ENCODE measurements at places on chromosomes 7 and 10.
A peak's percentile ranks its signal among the peaks of the same experiment; 100 is the strongest.

DNA sequence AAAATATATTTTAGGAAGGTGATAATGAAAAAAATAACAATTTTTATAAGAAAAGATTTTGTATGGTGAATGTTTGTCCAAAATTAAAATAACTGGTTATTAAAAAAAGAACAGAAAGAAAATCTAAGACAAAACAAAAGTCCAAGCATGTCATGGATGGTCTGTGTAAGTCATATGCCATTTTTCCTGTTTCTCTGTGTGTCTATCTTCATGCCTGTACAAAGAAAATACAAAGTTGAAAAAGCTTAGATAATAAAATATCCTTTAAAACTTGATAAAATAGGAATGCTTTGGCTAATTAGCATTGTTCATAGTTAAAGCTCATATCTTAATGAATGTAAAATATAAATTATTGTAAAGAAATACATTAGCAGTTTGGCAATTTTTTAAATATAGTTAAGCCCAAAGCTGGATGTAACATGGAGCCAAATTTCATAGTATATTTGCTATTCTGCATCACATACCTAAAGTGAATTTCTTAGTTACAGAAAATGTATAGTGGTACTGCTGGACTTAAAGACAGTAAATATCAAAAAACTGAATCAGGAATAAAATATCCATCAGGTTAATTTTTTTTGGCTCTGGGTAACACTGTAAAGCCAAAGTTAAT, 661.1 kb downstream of the PCDH15 start:
- no peak for DNase-seq

DNA sequence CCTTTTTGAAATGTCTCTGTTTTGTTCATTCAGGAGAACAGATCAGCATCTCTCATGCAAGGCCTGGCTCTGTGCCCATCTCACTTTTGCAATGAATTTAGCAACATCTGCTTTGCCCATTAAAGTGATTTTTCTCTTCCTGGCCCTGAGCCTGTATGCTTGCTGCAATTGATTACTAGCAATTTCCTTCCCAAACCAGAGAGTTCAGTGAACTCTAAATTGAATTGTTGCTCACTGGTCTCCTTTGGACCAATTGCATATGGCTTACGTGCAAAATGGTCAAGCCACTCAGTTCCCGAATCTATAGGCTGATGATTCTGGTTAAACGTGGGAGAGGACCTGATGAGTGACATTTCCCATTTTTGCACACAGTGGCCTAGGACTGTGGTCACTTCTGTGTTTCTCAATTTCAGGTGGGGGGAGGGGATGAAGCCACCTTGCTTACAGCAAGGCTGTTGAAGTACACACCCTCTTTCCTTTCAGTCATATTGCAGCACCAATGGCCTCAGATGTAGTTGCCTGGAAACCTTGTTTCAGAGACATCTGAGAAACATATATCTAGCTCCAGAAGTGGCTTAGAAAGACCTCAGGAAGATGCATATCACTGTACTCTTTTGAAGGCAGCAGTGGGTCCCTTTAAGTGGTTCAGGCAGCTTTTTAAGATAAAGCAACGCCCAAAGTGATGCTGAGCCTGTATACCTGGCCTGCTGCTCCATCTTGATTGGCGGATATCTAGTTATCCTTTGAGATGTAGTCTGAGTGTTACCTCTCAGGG, 201.4 kb downstream of the PTEN start:
- no peak for DNase-seq

DNA sequence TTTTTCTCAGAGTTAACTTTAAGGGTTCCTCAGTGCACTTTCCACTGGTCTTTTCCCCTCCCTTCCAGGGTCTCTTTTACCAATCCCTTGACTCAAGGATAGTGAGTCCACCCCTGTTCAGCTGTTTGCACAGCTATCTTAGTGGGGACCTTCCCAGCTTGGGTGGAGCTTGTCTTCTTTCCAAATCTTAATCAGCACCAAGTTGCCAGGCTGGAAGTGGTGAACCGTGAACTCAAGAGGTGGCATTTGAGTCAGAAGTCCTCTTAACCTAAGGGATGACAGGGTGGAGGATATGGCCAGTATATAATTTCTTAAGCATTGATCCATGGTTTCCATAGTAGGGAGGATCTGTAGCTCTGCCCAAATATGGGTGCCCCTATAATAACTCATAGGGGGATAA, 25.0 kb downstream of the MAPK8 start:
- no peak for DNase-seq

GRCh38 chr10:34102237-34102673, 712.8 kb downstream of the PARD3 start:
- no peak for DNase-seq

GRCh38 chr7:157585113-157585861, 248.5 kb downstream of the DNAJB6 start:
- DNase-seq, result no peak

DNA sequence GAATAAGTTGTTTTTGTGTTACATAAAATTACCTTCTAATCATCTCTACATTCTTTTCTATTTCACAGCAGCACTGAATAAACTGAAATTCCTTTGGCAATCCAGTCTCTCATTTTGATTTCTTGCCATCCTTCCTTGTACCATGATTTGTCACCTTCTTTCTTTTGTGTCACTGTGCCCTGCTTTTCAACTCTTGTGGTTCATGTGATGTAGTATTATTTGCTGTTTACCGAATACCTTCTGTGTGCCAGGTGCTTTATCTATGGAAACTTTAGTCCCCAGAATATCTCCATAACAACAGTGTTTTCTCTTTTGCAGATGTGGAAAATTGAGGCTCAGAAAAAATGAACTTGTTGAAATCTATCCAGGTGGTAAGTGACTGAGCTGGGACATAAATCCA, 220.3 kb downstream of the STK31 start:
- no peak for DNase-seq

- no peak for DNase-seq
These were observed 41.5 kb upstream of the NKX6-2 start for GRCh38 chr10:132827423-132827789.

DNA sequence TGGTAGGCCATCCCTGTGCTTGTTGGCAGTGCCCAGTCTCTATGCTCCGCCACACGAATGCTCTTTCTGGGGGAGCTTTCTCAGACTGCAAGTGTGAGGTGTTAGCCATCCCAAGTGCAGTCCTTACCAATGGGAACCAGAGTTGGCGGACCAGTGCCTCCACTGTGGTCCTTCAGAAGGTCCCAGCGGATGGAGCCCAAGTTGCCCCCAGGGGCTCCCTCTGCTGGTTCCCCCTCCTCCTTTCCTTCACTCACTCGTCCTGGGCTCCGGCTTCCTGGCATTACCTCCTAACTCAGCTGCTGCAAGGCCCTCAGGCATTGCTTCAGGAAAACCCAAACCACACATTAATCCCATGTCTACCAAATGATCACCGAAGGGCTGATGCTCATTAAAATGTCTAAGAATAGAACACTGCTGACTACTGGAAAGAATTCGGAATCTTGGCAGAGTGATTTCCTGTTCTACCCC, 139.8 kb downstream of the CUBN start:
- DNase-seq, result no peak

GRCh38 chr10:79090134-79090803, 21.5 kb downstream of the ZMIZ1 start:
- no peak for DNase-seq

DNA sequence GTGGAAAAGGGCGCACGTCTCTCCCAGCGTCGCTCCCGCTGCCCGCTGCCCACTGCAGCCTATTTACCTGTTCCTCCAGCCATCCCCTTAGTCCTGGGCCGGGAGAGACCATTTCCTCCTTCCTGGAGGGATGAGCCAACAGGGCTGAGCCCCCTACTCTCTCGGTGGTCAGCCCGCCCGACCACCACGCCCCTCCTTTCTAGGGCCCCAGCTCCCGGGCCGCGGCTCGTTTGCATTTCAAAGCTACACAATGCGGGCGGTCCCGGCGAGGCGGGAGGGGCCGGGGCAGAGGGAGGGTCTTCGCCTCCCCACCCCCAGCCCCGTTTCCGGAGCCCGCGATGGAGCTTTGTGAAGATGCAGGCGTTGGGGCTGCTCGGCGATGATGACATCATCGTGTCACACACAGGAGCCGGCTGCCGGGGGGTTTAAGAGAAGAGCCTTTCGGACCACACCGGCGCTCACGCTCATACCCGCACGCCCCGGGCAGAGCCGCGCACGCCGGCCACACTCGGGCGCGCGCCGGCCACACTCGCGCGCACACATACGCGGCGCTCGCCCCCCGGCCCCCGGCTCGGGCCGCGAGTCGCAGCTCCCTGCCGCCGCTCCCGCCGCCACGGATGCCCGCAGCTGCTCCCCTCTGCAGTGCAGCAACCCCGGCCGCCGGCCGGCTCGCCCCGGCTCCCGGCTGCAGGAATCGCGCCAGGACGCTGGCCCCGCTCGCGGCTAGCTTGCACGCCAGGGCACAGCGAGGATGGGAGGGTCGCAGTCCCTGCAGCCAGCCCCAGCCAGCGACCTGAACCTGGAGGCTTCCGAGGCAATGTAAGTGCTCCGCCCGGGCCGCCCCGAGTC, 107.7 kb upstream of the BTBD16 start:
- DNase-seq, result no peak

DNA sequence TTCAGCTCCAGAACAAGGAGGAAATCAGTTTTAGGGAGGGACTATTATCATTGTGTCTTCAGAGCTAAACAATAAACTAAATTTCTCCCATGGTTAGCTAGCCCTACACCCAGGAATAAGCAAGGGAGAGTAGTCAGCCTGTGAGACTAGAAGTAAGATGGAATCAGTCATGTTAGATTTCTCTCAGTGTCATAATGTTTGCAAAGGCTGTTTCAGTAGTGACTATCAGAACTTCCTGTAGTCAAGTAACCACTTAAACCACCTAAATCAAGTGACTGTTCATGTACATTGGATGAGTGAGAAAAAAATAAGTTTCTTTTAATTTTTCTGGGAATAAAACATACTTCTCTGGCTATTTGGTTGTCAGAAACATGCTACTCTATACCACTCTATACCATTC, 121.6 kb downstream of the KCND2 start:
- DNase-seq, result no peak

DNA sequence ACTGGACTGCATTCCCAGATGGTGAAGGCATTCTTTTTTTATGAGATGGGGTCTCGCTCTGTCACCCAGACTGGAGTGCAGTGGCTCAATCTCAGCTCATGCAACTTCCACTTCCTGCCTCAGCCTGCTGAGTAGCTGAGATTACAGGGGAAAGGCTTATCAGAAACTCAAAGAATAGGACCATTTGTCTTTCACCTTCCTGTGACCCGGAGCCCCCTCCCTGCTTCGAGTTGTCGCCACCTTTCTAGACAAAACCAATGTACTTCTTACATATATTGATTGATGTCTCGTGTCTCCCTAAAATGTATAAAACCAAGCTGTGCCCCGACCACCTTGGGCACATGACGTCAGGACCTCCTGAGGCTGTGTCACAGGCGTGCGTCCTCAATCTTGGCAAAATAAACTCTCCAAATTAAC, 1.8 kb upstream of the METTL27 start:
- no peak for DNase-seq

GRCh38 chr10:628386-629045, 61.0 kb downstream of the DIP2C start:
- DNase-seq, result no peak

- no peak for DNase-seq
These were observed 112.6 kb downstream of the SH3PXD2A start for GRCh38 chr10:103742824-103743223.

DNA sequence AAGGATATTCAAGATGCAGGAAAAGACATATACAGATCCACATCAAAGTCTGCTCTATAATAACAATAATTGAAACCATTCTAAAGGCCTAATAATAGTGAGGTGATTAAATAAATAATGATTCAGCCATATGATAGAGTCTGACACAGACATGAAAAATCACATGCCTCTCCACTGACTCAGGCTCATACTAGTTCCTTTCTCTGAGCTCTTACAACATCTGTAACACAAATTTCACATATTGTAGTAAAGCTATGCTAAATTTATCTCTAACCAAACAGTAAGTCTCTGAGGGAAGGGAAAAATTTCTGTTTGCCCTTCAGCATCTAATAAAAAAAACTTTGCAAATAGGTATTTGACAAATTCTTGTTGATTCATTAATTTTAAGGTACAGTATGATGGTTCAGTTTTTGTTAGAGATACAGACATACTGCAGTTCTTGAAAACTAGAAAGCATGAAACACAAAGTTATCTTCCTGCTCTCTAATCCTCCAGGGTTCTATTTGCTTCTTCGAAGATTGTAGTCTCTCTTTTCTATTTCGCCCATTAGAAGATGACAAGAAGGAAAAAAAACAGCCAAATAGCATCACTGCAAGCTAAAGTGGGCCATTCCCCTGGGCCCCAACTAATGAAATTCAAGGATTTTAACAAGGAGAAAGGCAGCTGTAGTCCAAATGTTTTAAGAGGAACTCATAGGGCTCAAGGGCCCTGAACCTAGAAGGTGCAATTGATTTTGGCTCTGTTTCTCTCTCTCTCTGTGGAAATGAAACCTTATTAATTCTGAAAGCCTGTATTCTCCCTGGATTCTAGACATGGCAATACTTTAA, 53.9 kb downstream of the CUBN start:
- DNase-seq, result peak; percentile 87

DNA sequence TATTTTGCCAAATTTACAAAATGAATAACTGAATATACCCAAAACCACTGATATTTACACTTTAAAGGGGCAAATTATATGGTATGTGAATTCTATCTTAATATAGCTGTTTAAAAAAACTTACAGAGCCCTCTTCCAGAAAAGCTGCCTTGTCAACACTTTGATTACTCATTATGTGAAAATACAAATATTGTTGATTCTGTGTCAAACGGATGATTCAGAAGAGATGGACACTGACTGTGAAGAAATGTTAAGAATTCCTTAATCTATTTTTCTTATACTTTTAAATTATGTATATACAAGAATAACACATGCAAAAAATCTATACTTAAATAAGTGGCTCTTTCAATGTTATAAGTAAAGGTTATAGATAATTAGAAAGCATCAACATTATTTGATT, 41.5 kb downstream of the SMURF1 start:
- no peak for DNase-seq

- no peak for DNase-seq
These were observed 16.0 kb downstream of the TWIST1 start for GRCh38 chr7:19101472-19101871.

- DNase-seq, result no peak
These were observed 12.7 kb upstream of the GSAP start for GRCh38 chr7:77428777-77429231.

DNA sequence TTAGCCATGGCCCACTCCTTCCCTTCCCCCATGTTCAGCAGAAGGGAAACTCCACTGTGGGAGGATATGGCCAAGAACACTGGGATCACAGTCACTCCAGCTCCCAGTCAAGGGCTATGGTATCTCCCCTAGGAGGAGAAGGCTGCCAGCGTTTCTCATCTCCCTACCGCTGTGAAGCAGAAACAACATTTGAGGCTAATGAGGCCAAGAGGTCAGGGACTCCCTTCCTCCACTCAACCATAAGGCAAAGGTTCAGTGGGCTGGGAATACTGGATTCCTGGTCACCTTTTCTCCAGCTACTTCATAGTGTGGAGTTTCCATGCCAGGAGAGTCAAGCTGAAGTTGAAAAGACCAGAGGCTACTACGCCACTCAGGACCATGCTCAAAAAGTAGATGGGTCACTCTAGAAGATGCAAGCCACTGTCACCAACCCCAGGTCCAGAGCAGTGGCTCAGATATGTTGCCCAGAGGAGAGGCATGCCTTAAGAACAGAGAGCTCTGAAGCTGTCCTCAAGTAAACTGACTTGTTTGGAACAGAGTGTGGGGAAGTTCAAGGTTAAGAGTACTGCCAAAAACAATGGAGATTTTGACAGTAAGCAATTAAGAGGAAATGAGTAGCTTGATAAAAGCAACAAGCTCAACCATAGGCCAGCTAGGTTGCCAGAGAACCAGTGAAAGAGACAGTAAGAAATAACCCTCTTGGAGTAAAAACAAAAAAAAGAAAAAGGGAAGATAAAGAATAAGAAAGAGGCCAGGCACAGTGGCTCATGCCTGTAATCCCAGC, 3.8 kb upstream of the TMEM140 start:
- no peak for DNase-seq
